ENCODE measurements at places on chromosomes 11 and 22.

DNA sequence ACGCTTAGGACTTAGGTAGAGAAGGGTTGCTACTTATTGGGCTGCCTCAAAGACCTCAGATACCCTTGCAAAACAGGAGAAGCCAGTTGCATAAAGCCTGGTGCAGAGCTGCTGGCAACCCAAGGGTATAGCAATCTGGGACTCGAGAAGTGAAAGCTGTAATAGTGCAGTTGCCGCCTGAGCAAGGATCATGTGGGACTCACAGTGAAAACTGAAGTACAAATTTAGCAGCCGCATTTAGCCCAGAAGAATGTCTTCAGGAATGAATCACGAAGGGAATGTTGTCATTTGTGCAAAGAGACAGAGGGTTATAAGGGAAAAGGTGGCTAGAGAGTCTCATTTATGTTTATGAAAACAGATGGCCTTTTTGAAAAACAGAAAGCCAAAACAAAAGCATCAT, 267.2 kb downstream of the TENM4 start:
- no peak for DNase-seq

DNA sequence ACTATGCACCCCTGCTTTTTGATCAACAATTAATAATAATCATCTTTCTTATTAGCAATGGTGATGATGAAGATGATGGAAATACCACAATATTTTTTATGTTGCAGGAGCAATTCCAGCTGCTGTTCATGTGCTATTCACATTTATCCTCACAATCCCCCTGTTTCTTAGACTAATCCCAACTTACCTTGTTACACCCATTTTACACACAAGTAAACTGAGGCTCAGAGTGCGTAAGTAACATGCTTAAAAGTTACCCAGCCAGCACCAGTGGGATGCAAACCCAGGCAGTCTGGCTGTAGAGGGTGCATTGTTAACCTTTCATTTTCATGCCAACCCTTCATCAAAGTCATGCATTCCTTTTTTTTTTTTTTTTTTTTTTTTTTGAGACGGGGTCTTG, 1.6 kb upstream of the CRYBA4 start:
- DNase-seq: no peak

- no peak for DNase-seq
These were observed 64.6 kb downstream of the EXT2 start for GRCh38 chr11:44159848-44160721.

DNA sequence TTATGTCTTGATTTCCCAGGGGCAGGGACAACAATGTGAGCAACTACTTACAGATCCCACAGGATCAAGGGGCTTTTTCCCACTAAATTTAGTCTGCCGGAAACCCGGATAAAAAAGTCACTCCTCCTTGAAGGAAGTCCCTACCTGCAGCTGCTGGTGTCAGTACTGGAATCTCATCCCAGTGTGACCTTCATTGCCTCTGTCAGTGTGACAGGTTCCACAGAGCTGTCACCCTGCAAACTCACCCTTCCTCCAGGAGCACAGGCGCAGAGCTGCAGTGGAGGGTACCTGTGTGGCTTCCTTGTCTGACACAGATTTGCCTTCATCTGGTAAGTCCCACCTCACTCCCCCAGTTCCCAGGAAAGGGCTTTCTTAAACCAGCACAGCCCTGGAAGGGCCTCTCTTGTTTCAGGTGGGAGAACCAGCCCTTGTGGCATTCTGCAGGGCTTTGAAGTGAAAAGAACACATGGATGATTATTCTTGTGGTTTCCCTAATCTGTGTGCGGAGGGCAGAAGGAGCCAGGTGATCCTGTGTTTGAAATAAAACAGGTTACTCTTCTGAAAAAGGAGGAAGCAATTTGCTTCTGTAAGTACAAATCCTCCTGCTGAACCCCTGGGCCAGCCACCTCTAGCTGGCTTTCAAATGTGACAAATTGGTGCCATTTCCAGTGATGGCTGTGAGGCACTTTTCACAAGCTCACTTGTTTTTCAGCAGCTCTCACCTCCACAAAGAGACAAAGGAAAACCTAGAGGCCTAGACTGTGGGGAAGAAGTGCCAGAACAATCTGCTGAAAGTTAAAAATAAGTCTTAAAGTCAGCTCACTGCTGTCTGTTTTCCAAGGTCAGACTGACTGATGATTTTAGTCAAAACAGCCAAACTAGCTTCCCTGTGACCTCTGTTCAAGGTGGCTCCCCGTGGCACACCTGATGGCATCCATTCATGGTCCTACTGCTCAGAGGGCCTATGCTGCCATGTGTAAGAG, 9.2 kb upstream of the PRSS23 start:
- no peak for DNase-seq

DNA sequence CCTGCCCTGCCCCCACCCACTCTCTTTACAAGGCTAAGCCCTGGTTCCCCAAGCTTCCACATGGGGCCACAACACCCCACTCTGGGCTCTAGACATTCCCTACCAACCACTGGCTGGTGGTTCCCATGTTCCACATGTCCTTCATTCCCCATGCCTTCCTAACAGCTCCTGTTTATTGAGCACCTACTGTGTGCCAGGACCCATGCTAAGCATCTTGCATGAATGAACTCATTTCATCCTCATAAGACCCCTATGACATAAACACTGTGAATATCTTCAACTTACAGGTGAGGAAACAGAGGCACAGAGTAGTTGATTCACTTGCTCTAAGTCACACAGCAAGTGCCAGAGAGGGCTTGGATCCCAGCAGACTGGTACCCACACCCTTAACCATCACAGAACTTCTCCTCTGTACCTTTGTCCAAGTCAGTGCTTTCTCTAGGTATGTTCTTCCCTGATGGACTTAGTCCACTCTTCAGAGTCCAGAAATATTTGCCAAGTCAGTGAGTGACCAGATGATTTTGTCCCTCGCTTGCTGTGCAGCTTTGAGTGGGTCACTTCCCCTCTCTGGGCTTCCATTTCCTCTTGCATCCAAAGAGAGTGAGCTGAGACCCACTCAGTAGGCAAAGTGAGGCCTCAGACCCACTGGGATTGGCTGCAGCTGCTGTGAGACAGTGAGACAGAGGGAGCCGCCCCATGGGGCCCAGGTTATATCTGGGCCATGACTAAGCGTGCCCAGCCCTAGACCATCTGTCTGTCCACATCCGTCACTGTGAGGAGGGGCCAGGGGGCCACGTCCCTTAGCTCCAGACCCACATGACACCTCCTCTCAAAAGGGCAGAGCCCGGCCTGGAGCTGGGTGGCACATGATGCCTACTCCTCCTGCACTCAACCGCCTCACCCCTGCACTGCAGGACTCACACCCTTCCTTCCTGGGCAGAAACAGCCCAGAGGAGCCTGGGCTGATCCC, 132.4 kb downstream of the MN1 start:
- no peak for DNase-seq
